Ecto neural progenitor cell (in vitro differentiated cells): ENCODE measurements at places on chromosomes 13 and 19.

- no peak for DNase-seq
Observed at GRCh38 chr13:34933786-34934185, 8.3 kb upstream of the NBEA start.

DNA sequence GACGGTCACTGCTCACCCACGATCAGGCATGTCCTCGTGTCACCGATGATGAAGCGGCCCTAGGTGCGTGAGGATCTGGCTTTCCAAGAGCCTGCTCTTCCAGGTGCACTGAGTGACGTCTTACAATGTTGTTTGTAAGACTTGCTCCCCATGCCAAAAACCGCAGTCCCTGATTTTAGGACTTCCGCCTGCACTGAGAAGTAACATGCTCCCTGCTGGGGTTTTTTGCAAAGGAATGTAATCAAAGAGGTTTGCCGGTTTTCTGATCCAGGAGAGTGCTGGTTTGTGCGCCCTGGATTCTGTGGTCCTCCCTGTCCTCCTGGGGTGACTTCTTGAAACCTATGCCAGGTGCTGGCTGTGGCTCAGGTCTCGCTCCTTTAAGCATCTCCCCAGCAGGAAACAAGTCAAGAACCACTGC lies 38.8 kb downstream of the MYO9B start:
- DNase-seq: no peak

DNA sequence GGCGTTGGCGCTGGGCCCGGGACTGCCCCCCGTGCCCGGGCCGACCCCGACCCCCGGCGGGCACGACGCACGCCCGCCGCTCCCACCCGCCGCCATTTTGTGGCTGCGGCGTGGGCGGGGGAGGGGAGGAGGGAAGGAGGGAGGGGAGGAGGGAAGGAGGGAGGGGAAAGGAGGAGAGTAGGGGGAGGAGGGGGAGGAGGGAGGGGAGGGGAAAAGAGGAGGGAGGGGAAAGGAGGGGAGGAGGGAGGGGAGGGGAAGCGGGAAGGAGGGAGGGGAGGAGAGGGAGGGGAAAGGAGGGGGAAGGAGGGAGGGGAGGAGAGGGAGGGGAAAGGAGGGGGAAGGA lies at the start of gene BTBD2:
BTBD2 (minus strand) TSS at position 107 of the 343 bp plus-strand sequence; CDS start at position 96, 11 bp downstream.
- no peak for DNase-seq

- DNase-seq: no peak
Observed at GRCh38 chr19:50669302-50670101, 20.3 kb downstream of the C19orf81 start.

DNA sequence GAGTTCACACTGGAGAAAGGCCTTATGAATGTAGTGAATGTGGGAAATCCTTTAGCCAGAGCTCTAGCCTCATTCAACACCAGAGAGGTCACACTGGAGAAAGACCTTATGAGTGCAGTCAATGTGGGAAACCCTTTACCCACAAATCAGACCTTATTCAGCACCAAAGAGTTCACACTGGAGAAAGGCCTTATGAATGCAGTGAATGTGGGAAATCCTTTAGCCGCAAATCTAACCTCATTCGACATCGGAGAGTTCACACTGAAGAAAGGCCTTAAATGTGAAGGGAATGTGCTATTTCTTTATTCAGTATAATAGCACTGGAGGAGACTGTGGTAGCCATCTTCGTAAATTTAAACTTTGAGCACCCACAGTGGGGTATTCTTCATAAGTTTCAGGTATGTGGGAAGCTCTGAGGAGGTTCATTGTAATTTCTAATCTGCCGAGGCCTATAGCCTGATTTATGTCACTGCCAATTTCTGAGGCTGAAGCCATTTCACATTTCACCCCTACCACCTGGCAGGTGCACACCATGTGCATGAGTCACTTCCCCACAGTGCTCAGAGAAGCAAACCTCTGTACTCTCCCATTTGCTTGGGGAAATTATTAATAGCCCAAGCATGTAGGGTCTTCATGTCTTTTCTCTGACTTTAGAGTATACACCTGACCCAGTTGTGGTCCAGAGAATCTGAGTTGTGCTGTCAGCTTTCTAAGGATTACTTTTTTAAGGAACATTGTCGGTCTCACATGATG lies 6.4 kb downstream of the ZNF551 start:
- no peak for DNase-seq

DNA sequence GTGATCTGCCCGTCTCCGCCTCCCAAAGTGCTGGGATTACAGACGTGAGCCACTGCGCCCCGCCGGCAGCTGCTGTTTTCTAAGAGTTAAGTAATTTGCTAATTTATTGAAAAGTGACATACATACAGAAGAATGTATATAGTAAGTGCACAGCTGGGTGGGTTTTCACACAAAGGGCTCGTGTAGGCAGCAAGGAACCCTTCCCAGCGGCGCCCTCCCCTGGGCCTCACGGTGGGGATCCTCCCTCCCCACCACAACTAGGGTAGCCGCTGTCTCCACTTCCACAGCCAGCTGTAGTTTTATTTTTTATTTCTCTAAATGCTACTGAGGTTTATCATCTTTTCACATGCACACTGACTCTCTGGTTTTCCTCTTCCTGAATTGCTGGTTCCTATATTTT lies 64.9 kb downstream of the CRYL1 start:
- no peak for DNase-seq

DNA sequence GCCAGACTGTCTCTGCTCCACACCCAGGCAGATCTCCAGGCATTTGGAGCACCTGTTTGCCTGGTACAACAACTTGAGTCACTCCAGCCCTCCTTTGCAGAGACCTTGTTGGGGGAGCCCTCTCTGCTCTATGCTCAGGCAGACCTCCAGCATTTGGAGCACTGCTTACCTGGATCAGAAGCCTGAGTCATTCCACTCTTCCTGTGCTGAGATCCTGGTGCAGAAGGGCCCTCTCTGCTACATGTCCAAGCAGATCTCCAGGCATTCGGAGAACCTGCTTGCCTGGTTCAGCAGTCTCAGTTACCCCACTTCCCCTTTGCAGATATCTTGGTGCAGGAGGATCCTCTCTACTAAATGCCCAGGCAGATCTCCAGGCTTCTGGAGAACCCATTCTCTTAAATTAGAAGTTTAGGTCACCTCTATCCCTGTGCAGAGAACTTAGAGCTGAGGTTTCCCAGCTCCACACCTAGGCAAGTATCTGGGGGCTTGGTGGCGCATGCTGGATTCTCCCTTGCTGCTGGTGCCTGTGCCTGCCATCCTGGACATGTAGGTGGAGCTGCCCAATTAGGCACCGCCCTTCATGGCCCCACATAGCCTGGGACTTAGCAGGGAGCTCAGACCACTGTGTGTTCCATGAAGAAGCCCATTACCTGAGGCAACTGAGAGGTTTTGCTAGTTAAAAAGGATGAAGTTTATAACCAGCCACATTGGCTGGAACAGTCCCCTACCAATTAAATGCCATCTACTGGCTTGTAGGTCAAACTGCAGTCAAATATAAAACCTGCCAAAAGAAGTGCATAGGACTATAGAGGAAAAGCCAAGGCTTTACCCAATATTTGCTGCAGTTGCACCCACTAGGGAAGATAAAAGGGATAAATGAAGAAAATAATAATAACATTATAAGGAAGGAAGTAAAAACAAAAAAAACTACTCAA lies 97.6 kb upstream of the SLITRK6 start:
- DNase-seq: no peak

- DNase-seq: no peak
Observed at GRCh38 chr19:38320969-38321339, 1.3 kb downstream of the KCNK6 start.

- no peak for DNase-seq
Observed at GRCh38 chr13:98826146-98826545, 73.7 kb upstream of the SLC15A1 start.
